ENCODE measurements at places on chromosomes 3 and 15.

DNA sequence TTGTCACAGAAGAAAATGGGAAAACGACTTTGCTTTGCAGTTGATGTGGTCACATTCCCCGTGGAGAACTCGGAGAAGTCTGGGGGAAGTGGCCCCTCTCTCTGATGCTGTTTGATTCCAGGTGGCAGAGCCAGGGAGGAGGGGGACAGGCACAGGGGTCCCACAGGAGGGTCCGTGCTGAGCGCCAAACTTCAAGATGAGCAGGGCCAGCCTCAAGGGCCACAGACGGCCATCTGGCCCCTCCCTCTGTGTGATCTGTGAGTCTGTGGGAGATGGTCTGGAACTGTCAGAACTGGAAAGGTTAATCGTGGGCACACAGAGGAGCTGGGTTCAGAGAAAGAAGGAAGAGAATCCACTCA is 23.1 kb upstream of the CORO2B start:
- no peak for DNase-seq

- DNase-seq: no peak
These were observed 28.8 kb downstream of the PSTPIP1 start for GRCh38 chr15:77023576-77024272.

DNA sequence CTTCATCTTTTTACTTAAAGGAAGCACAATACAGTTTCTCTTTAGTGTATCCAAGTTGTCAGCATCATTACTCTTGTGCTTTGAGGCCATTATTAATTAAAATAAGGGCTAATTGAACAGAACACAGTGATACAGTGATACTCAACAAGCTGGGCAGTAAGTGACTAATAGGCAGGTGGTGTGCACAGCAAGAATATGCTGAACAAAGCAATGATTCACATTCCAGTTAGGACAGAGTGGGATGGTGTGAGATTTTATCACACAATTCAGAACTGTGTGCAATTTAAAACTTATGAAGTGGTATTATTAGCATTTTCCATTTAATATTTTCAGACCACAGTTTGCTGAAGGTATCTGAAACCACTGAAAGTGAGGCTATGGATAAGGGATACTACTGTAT is 116.9 kb downstream of the PLOD2 start:
- DNase-seq: no peak

GRCh38 chr3:4729061-4729973 is 236.2 kb downstream of the ITPR1 start:
- DNase-seq: no peak

- peak; percentile 51 for DNase-seq
These were observed at the start of gene PAQR9 for GRCh38 chr3:142963516-142964448. Gene PAQR9, minus strand, starts transcription at chr3:142963674. Its CDS starts 338 bp downstream, at chr3:142963336.

DNA sequence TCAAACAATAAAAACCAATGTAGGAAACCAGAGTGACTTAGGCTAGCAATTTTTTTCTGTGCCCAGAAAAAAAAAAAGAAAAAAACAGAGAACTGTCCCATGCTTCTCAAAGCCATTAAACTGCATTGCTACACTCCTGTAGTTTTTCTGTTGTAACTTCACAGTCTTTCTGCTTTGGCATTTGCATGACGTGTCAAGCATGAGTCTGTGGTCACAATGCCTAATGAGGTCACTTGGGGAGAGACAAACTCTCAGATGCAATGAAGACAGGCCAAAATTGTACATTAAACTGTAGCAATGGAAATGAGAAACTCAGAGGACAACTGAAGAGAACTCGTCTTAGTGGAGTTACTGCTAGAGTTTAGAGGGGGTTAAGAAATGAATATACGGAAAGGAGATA is 30.8 kb downstream of the CCDC80 start:
- no peak for DNase-seq

- DNase-seq: no peak
These were observed 93.1 kb downstream of the FRMD5 start for GRCh38 chr15:44101944-44102343.

GRCh38 chr15:48798319-48798718 is 12.6 kb downstream of the CEP152 start:
- DNase-seq: no peak

GRCh38 chr3:2727610-2728318 is 382.4 kb downstream of the IL5RA start:
- no peak for DNase-seq

GRCh38 chr15:35966781-35967180 is 420.8 kb upstream of the DPH6 start:
- DNase-seq: no peak

DNA sequence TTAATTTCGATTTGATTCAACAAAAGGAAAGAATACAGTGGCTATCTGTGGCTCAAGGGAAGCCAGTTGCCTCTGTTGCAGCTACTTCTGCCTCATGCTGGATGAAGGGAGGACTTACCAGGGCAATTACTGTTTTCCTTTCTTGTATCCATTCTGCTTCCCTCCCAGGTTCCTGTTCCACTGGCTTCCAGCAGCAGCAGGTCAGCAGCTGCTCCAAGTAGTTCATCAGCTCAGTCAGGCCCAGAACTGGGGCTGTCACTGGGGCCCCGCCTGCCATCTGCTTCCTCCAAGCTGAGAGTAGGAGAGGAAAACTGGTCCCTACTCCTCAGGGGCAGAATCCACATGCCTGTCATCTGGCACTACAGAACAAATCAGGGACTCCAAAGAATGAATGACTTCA is 48.6 kb upstream of the ULK4 start:
- DNase-seq: no peak

GRCh38 chr3:117104381-117104780 is 394.8 kb downstream of the TUSC7 start:
- no peak for DNase-seq

DNA sequence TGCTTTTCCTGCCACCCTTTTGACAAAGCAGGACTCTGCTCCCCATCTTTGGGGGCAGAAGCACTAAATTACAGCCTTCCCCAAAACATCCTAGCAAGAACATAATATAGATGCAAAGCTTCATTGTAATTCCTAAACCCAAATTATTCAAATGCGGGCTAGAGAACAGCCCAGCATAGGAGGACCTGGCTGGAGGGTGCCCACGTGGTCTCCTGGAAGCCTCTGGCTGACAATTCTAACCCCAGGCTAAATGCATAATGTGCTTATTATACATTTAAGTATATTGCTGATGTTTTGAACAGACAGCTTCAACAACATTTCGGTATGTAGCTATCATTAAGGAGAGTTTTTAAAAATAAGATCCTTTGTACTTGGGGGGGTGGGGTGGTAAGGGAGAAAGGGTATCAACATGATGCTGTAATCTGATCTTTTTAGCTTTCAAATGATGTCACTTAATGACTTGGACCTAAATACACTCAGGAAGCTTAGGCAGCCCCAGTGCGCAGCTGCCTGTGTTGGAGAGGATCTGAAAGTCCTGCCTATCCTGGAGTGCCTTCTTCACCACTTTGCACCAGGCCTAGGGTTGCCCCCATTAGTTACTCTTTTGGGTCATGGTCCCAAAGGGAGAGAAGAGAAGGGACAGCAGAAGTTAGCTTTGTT is 57.2 kb upstream of the USP3 start:
- DNase-seq: no peak

GRCh38 chr3:30332196-30333021 is 274.0 kb upstream of the TGFBR2 start:
- DNase-seq: peak; percentile 34

GRCh38 chr15:83474578-83474977 is 27.4 kb downstream of the SH3GL3 start:
- DNase-seq: no peak

DNA sequence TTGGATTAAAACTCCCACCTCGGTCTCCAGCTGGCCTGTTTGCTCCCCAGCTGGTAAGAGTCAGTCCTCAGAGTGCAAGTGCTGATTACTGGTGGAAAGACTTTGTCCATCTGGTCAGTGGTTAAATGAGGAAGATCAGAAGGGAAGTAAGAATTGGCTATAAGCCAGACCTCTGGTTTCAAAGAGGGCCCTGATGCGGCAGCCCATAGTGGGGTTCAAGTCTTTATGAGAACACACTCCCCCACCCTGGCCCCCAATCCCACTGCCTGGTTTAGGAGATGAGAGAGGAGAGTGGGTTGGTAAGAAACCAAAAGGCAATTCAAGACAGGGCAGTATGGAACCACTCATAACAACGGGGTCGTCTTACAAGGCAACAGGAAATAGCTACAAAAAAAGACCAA is 65.0 kb downstream of the FRMD4B start:
- no peak for DNase-seq

DNA sequence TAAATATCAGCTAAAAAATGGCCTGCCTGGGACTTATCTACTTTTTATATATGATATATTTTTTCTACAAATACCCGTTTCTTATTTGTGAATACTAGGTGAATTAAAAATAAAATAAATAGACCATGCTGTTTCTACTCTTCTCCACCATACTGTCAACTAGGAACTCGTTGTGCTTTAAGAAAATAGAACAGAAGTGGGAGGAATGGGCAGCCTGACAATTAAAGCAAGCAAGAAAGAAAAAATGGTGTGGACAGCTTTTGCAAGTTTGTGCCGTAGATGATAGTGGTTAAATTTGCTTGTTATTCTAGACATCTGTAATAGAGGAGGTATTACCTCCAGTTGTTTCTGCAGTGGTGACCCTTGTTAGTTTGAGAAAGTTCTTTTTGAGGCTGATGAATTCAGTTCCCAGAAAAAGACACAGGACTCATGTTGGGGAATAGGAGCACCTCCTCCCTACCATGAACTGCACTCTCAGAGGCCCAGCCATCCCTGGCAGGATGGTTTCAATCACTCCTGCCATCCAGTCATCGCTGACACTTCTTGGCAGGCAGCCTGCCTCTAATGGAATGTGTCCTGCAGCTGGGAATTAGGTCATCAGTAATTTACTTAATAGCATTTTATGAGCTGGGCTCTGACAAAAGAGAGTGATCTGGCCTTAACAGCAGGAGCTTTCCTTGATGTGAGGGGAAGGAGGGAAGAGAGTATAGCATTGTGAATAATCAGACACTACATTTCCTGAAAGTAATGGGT is 105.0 kb upstream of the GAP43 start:
- DNase-seq: no peak

GRCh38 chr3:86782286-86782685 is 208.7 kb downstream of the VGLL3 start:
- DNase-seq: no peak

GRCh38 chr15:35064576-35065190 is 20.4 kb downstream of the NANOGP8 start:
- no peak for DNase-seq

GRCh38 chr3:56823984-56824703 is 22.4 kb upstream of the ARHGEF3 start:
- no peak for DNase-seq

DNA sequence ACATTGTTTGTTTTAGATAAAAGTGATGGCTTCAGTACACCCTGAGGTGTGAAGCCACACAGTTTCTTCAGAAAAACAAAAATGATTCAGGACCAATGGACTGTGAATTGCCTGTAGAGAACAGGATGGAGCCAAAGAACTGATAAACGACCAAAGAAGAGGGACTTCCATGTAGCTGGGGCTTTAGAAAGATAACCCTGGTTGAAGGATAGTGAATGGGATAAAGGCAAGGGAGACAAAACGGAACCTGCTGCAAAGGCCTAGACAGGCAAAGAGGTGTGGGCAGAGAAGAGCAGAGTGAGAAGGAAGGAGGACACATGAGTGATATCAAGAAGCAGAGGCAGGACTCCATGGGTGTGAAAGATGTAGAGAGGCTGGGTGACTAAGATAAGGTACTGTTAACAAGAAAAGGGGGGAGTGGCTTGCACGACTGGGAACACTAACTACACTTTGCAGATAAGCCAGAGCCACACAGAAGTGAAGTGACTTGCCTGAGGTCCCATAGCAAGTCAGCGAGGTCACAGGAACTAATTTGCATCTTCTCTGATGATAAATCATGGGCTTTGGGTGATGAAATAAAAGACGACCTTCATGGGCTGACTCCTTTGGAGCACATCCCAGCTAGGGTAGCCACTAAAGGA is 44.3 kb downstream of the RAB6B start:
- no peak for DNase-seq

DNA sequence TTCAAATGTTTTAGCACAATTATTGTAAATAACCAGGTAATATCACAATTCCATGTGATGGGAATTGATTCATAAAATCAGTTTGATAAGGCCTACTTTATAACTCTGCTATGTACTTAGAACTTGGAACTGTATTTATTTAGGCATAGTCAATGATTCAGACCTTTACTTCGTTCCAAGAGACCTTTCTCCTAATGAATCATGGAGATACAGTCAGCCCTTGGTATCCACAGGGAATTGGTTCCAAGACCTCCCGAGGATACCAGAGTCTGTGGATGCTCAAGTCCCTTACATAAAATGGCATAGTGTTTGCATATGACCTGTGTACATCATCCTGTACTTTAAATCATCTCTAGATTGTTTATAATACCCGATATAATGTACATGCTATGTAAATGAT is 60.8 kb upstream of the UMPS start:
- DNase-seq: no peak

GRCh38 chr3:23496165-23496564 is 293.0 kb downstream of the UBE2E2 start:
- DNase-seq: no peak

- no peak for DNase-seq
These were observed 4.1 kb downstream of the CCDC12 start for GRCh38 chr3:46972396-46972795.

GRCh38 chr15:56693761-56694160 is 39.5 kb downstream of the ZNF280D start:
- no peak for DNase-seq

GRCh38 chr3:38620236-38620635 is 29.3 kb downstream of the SCN5A start:
- DNase-seq: no peak

GRCh38 chr3:36993326-36994283 is at the start of gene MLH1:
Gene MLH1, plus strand, starts transcription at chr3:36993518. Its CDS starts 30 bp downstream, at chr3:36993548.
- peak; percentile 95 for DNase-seq

GRCh38 chr15:59237119-59237855 is 30.6 kb downstream of the LDHAL6B start:
- DNase-seq: no peak

DNA sequence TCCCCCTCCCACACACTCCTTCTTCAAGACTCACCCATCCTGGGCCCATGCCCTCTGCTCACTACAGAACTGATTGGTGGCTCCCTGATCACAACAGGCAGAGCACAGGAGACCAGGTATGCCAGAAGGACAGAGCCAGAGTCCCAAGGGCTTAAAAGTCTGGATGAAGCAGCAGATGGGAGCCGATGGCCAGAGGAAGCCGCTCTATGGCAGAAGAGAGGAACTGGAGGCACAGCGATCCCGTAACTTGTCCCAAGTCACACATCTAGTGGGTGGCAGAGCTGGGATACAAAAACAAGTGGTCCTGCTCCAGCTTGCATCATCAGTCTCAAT is 20.7 kb downstream of the ITGA11 start:
- DNase-seq: no peak

DNA sequence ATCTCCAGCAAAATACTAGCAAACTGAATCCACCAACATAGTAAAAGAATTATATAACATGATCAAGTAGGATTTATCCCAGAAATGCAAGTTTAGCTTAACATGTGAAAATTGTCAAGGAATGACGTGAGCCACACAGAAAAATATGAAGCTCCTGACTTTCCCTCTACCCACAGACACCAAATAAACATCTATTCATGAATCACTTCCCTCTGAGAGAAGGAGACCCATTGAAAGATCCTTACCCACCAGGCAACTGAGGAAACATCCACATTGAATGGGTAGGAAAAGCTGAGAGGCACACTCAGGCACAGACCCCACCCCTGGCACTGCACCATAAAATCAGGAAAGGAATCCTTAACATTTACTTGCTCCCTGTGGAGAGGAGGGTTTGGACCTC is 102.2 kb upstream of the MANF start:
- DNase-seq: no peak
